Activated T-helper 1 cell treated with anti-CD3 and anti-CD28 coated beads, Interleukin-12 subunit alpha, Interleukin-12 subunit beta, Interleukin-2, Interleukin-4 antibody, amounts not matched to agents 30 ng/mL and 10 ng/mL and 1 ng/mL, durations not matched to agents 14 hours and 24 hours and 36 hours (primary cell): ENCODE measurements at places on chromosomes 3 and 15.

DNA sequence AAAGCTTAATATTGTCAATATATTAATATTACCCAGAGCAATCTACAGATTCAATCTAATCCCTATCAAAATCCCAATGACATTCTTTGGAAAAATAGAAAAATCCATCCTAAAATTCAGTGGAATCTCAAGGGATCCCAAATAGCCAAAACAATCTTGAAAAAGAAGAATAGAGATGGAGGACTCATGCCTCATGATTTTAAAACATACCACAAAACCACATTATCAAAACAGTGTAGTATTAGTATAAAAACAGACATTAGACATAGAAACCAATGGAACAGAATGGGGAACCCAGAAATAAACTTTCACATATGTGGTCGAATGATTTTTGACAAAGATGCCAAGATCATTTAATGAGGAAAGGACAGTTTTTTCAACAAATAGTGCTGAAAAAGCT, 14.6 kb downstream of the NEK4 start:
- no peak overlapping the region for H3K4me3 ChIP-seq
- peaks cover 7% of the 10 kb centered on the region for H3K4me1 ChIP-seq
- no peak overlapping the region for H3K27ac ChIP-seq
- no peak for DNase-seq
- H3K36me3 ChIP-seq = peaks cover 23% of the 10 kb centered on the region

DNA sequence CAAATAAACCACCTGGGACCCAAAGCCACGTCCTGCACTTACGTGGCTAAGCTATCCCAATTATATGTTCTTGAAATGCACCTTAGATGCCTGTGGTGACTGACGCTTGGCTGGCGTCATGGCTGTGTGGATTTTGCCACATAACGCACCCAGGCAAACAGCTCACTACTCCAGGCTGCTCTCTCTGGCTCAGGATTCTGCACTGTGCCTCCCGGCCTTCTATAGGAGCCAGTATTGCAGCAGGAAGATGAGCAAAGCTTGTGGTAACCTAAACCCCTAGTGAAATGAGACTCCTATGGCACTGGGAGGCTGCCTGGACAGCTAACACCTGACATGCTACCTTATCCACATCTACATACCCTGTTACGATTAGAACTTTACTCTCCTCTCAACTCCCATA, 179.3 kb downstream of the THRB start:
- H3K27ac ChIP-seq = no peak overlapping the region
- no peak overlapping the region for H3K4me3 ChIP-seq
- no peaks in the 10 kb centered on the region for H3K4me1 ChIP-seq

GRCh38 chr15:57859130-57859685, 152.7 kb downstream of the POLR2M start:
- H3K27me3 ChIP-seq = peaks cover 10% of the 10 kb centered on the region
- H3K4me3 ChIP-seq = no peak overlapping the region
- H3K36me3 ChIP-seq = no peaks in the 10 kb centered on the region
- H3K27ac ChIP-seq = no peak overlapping the region
- peaks cover 26% of the 10 kb centered on the region for H3K4me1 ChIP-seq

DNA sequence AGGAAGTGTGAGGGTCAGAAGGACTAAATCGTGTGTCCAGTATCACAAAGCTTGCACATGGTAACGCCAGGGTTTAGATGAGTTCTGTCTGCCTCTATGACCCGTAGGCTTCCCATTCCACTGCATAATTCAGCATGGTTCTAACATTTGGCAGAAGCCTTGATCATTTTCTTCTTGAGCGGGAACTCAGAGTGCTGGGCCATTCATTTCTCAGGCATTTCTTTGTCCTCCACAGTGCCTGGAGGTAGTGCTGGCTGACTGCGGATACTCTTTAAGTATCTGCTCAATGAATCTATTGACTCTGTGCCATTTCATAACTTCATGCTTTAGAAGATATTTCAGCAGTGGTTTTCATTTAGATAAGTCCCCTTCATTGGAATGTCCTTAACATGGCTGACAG, 370.2 kb downstream of the EPHB1 start:
- H3K27me3 ChIP-seq = no peaks in the 10 kb centered on the region
- H3K4me3 ChIP-seq = no peak overlapping the region
- no peaks in the 10 kb centered on the region for H3K4me1 ChIP-seq
- no peaks in the 10 kb centered on the region for H3K36me3 ChIP-seq
- H3K27ac ChIP-seq = no peak overlapping the region
- no peak for DNase-seq

GRCh38 chr15:51313074-51313393, 25.4 kb downstream of the CYP19A1 start:
- H3K27ac ChIP-seq = no peak overlapping the region
- no peaks in the 10 kb centered on the region for H3K4me1 ChIP-seq
- no peak overlapping the region for H3K4me3 ChIP-seq
- DNase-seq = no peak

DNA sequence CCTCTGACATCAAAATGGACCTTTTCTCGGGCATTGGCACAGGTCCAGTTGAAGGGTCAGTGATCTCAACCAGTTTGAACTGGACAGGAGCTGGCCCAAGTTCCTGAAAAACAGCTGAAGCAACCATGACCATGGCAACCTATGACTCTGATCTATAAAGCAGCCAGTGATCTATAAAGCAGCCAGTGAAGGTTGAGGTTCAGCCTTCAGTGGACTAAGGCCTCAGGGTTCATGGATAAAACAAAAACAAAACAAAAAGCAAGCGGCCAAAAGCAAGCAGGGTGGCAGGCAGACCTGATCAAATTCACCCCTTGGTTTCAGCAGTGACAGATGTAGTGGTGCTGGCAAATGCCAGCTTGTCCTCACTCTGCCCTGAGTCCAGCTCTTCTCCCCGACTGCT, 10.0 kb upstream of the CHRNB4 start:
- H3K27me3 ChIP-seq = peaks cover 1% of the 10 kb centered on the region
- DNase-seq = no peak
- no peak overlapping the region for H3K4me3 ChIP-seq
- H3K27ac ChIP-seq = no peak overlapping the region

GRCh38 chr3:136950623-136951022, 7.2 kb upstream of the IL20RB start:
- H3K4me1 ChIP-seq = peaks cover 19% of the 10 kb centered on the region
- no peak for DNase-seq
- H3K36me3 ChIP-seq = peaks cover 19% of the 10 kb centered on the region
- no peak overlapping the region for H3K4me3 ChIP-seq
- H3K27me3 ChIP-seq = no peaks in the 10 kb centered on the region
